Activated CD8-positive, alpha-beta T cell treated with anti-CD3 and anti-CD28 coated beads, Interleukin-2, amount 10 ng/mL, durations not matched to agents 7 days and 5 days (primary cell): ENCODE measurements at places on chromosomes 5 and 9. TPM values are rescaled to one million over a fixed set of nuclear protein-coding genes. Genes with fewer than 3 reads are reported as not detected.

OTULINL gene
- 59.6 TPM for total RNA-seq

SAPCD2 gene
- 56.8 TPM for total RNA-seq

TOR1B gene
- 24.4 TPM for total RNA-seq

DNA sequence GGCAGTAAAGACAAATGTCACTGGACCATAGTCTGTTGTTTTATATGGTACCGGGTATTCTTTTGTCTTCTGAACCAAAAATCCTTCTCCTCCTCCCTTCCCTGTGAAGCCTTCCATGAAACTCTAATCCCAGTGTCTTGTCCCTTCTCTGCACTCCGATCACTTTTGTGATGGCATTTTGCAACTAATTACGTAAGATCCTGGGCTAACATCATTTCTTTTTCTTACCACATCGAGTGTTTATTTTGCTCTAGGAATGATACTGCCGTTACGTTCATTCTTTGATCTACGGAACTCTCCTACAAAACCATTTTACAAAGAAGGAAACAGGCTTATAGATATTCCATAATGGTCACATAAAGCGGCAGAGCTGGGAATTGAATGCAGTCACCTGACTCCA, 33.7 kb downstream of the SNX18 start:
- no peak overlapping the region for H3K4me3 ChIP-seq
- no peak overlapping the region for H3K27ac ChIP-seq
- H3K4me1 ChIP-seq, result no peaks in the 10 kb centered on the region
- no peak for DNase-seq

- H3K4me3 ChIP-seq, result no peak overlapping the region
- no peaks in the 10 kb centered on the region for H3K27me3 ChIP-seq
- H3K36me3 ChIP-seq, result no peaks in the 10 kb centered on the region
- no peak overlapping the region for H3K27ac ChIP-seq
- DNase-seq, result no peak
- no peaks in the 10 kb centered on the region for H3K4me1 ChIP-seq
Observed at GRCh38 chr5:145666591-145666990, 168.6 kb downstream of the PRELID2 start.
